Midbrain (tissue), 1 donor: ENCODE measurements at places on chromosomes 5 and 9.

- no peak for DNase-seq
These were observed 43.0 kb downstream of the ITGA2 start for GRCh38 chr5:53032188-53032587.

- DNase-seq, result no peak
These were observed 14.4 kb downstream of the ELOVL7 start for GRCh38 chr5:60829490-60830266.

DNA sequence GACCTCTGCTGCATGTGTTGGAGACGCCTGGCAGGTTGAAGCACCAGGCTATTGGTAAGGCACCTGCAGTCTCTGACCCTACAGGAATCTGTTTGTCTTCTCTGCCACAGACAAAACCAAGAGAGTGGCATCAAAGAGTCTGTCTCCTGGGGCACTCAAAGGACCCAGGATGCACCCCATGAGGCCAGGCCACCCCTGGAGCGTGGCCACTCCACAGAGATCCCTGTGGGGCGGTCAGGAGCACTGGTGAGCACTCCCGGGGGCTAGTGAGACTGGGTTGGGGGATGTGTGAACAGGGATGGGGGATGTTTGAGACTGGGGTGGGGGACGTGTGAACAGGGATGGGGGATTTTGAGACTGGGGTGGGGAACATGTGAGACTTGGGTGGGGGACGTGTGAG, 240.3 kb downstream of the CACNA1B start:
- no peak for DNase-seq

DNA sequence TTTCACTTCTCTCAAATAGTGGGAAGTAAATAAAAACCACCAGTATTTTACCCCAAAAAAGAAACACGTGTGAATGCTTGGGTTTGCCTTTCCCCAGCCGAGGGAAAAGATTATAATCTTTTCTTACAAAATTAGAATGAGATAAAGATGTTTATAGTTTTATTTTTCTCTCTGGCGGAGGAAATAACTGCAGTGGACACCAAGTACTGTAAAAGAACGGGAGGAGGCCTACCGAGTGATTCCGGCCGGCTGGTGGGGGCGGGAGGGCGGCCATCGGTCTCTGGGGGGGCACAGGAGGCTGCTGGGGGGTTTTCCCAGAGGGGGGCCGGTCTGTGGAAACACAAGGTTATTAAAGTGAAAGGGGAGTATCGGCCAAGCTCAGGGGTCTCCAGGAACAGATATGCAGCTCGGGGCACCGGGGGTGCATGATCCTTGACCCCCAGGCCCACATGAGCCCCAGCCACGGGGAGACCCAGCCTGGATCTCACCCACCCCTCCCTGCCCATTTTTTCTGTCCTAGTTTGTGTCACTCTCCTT, 29.4 kb downstream of the LCP2 start:
- DNase-seq, result no peak

- no peak for DNase-seq
These were observed 8.5 kb downstream of the KLF4 start for GRCh38 chr9:107481035-107481434.

DNA sequence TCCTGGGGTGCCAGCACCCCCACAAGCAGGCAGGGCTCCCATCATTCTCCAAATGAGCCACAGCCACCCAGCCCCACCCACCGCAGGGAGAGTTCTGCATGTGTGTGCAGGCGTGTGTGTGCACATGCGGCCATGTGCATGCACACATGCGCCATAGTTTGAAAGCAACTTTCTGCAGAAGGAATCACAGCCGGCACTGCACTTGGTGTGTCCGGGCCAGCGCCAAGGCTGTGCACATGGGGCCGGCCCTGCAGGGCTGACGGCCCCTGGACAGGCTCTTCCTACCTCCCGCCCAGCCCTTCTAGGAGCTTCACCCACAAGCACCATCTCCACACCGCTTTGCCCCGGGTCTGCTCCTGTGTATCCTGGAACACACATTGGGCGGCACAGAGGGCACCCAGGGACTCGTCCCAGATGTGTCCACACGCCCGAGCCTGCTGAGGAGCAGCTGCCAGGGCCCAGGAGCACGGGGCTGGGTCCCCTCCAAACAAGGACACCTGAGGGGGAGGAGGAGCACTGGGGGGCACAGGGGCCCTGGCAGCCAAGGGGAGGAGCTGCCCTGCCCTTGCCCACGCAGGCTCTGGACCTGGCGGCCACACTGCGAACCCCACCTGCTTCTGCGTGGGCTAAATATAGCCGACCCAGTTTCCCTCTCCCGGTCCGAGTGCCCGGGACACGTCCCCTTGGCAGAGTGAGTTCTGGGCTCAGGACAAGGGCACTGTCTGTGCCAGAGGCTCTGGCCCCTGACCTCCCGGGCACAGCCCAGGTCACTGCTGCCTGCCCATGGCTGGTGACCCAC, 19.1 kb downstream of the TPPP start:
- DNase-seq, result no peak

DNA sequence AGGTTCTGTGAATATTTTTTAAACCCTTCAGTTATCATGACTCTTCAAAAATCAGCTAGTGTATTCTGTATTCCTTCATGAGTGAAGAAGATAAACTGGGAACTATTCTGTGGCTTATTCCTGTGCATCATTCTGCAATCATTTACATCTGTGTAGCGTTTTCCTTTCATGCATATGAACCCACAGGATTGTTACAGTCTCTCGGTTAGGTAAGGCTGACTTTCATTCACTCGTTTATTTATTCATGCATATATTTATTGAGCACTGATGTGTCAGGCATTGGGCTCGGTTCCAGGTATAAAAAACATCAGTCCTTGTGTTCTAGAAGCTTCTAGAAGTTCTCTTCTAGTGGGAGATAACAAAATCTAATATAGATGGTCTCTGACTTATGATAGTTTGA, 318.4 kb downstream of the MAN2A1 start:
- no peak for DNase-seq

DNA sequence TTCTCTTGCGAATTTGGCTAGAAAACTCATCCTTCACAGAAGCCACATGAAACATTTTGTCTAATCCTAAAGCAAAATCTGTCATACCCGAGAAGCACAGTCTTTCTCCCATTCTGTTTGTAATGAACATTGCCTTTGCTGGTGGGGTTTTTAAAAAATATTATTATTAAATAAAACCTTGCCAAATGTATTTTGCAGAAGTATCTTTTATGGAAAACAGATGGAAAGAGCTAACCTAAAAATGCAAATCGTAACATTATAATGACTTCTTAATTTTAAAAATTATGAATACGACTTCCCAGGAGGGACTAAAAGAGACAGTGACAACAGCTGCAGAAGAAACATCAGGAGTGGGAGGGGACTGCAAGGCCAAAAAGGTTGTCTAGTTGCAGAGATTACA, 246.3 kb upstream of the TAS2R1 start:
- DNase-seq, result no peak

GRCh38 chr5:129971714-129972113, 67.4 kb downstream of the CHSY3 start:
- no peak for DNase-seq

DNA sequence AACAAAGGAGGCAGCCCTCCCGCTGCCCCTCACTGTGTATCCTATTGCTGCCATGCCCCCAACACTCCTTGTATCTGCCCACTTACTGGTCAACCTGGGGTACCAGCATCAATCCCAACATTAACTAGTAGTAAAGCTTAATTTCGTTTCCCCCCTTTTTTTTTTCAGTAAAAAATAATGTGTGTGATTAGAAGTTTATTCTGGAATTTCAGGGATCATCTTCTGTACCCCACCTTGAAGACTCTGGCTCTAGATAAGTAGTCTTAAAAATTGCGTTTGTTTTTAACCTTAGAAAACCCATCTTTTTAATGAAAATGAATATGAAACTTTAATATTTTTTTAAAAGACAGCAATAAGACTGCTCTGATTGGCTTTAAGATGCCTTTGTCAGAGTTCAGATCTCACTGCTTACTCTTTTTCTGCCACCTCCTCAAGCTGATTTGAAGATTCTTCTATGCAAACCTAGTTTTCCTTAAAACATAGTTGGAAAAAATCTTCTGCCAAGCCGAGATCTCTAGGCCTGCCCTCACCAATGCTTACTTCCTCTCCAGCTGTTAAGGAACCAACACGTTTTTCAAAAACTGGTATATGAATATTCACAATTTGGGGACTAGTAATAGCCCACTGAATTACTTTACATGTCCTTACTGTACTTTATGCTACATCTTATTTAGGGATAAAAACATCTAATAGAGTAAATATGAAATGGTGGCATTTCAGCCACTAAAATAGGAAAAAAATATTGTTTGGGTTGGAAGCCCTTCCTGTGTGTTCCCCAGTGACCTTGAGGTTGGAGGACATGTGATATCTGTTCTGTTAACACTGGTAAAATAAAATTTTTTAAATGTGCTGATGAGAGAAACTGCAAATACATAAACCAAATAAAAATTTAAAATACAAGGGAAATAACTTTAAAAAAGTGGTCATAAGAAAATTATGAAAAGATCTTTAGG, 4.0 kb upstream of the RHOBTB3 start:
- DNase-seq, result no peak

DNA sequence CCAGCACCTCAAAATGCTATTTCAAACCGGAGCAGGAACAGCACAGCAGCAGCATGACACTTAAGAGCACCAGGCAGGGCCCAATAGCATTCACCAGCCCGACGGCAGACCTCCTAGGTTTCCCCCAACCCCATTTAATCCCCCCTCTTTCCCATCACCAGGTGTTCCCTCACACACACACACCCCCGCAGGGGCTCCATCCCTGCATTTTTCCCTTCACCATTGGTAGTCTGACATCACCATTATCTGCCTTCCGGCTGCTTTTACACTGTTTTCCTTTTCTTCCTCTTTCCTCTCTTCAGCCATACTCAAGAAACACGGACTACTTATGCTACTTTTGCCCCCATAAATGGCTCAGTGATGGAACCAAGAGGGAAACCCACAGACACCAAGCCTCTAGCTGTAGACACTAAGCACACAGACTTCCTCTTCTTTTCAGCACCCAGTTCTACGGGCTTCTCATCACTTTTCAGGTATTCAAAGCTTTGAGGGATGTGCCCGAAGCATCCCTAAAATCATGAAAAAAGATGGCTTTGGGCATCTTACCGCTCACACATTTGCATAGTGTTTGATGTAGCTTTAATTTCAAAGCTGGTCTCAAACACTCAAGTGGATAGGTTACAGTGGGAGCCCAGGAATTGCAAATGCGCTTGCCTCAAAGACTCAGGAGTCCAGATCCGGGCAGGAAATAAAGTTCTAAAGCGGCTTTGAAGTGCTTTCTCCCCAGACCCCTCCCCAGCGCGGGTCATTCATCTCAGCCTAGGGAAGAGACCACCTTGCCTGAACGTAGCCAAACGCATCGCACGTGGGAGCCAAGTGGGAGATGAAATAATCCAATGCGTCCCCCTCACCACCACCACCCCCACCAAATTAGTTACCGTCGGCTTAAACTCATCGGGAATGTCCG, 141.5 kb downstream of the TSSK1B start:
- DNase-seq, result no peak

DNA sequence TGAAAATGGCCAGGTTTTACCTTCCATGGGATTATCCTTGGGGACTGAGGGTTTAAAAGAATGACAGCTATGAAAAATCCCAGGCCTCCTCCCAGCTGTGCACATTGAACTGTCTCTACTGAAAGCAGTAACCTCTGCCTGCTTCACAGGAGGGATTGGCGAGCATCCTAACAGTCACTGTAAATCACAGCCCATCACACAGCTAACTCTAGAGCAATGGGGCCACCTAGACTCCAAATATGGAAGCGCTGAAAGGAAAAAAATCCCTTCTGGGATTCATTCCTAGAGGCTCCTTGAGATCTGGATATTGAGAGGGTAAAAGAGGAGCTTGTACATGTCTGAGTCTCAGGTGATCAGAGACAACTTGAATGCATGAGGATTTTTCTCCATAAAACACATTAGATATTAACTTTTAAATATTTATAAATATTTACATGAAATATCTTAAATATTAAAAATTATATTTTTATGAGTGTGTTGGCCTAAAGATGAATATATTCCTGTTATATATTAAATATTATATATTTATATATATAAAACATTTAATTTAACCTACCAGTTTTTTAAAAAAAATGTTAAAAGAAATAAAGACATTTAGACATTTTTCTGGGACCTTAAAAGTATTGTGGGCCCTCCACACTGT, 133.8 kb upstream of the SLC24A2 start:
- DNase-seq, result peak; percentile 84

- no peak for DNase-seq
These were observed 29.2 kb downstream of the IRX4 start for GRCh38 chr5:1853531-1853930.

- DNase-seq, result no peak
These were observed 2051.3 kb upstream of the CDH9 start for GRCh38 chr5:29089591-29090130.

DNA sequence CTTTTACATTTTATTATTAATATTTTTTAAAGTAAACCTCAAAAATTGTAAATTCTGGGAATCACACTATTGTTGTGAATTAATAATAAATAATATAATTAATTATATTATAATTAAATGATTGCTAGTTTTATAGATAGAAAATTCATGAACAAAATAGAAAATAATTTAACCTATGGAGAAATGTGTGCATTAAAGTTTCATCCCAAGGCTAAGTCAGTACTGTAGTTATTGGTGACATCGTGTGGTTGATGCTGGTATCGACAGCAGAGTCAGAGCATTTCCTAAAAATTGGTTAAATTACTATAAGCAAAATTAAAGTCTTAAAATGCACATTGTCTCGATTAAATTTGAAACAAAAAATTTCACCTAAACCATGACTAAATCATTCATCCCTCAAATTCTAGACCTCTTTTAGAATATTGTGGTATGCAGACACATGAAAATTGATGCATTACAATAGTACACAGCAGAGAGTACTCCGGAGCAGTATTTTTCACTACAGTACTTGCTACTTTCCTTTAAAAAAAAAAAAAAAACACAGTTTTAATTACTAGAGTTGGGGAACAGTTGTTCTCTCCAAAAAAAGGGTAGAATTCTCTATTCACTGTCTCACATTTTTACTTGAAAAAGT, 73.9 kb downstream of the RORB start:
- DNase-seq, result peak; percentile 35

DNA sequence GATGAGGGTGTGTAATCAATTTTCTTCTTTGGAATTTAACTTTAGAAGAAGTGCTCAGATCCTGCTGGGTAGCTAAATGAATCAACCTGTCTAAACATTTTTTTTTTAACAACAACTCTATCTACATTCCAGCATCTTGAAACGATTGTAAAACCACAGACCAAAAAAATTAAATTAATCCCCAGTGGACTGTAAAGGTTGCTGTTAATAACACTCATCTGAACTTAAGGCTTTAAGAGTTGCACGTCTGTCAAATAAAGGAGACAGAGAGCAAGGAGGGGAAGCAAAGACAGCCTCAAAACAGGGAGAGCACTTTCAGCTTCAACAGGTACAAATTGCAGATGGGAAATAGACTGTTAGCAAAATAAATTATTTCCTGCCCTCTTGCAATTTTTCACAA, 548.5 kb downstream of the DTWD2 start:
- no peak for DNase-seq

- no peak for DNase-seq
These were observed 528.7 kb upstream of the DAP start for GRCh38 chr5:11289733-11290132.
